ENCODE measurements at places on chromosomes 5 and 9.
A peak's percentile ranks its signal among the peaks of the same experiment; 100 is the strongest.

- no peak for DNase-seq
These were observed 108.6 kb upstream of the SH3GL2 start for GRCh38 chr9:17470036-17470813.

DNA sequence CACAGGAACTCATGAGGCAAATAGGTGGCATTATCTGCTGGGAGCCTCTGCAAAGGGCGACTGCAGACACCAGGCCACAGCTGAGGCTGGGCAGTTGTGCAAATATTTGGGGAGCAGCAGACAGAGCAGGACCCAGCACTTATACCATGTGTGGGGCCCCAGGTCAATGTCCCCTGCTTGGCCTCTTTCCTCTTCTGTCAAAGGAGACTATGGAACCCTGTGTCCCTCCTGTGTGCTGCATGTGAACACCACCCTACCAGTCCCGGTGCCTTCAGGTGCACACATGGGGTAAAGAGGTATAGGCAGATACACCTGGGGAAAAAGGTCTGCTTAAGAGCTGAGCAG lies 50.8 kb downstream of the ROR2 start:
- DNase-seq: no peak

- no peak for DNase-seq
These were observed 203.8 kb downstream of the SNCAIP start for GRCh38 chr5:122515709-122516431.

- no peak for DNase-seq
These were observed 33.1 kb upstream of the TLX3 start for GRCh38 chr5:171275841-171276544.

DNA sequence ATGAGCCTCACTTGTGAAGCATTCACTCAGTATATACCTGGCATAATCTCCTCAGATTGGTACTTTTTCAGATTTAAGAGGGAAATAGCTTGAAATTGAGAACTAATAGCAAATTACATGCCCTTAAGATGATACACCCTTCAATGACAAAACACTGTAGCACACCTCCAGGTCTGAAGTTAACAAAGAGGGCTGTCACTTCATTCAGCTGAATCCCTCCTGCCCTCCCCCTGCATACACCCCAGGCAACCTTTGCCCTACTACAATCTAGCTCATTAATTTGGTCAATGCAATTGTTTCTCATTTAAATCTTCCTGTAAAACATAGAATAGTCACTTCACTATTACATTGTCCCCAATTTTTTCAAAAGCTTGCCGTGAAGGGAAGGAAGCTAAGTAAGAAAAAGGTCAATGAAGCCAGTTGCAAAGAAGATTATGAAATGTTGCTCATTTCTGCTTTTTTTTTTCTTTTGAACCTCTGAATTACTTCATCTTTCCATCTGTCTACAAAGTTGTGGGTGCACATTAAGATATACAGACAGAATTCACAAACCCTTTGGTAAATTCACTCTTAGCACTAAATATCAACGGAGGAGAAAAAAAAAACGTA lies 294.8 kb upstream of the PTGER4 start:
- DNase-seq: no peak

DNA sequence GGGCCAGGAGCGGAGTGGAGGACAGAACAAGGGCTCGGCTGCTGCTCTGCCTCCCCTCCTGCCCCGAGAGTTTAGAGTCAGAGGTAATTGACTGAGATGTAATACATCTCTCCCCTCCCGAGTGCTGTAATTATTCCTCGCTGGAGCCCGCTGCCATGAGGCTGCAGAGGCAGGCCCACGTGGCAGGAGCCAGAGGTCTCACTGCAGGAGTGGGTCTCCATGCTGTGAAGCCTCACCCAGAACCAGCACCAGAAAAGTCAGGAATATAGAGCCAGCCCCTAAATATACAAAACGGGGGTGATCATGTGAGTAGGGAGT lies 2.5 kb downstream of the FAM163B start:
- DNase-seq: no peak

DNA sequence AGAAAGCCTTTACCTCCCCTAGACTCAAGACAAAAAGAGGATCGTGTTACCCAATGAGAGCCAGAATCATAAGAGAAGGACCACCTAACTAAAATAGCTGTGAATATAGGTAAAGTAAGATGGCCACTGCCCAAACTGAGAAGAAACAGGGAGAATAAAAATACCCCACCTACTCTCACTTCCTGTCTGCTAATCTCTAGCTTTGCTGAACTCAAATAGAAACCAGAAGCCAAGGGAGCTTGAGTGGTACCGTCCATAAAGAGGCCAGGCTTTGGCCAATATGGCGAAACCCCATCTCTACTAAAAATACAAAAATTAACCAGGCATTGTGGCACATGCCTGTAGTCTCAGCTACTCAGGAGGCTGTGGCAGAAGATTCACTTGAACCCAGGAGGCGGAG lies 123.0 kb upstream of the FST start:
- DNase-seq: no peak

GRCh38 chr5:65721720-65722574 lies at the start of the genes NLN and SGTB:
NLN (plus strand) TSS chr5:65722205; CDS start chr5:65722374, 169 bp downstream.
SGTB (minus strand) TSS chr5:65722109; CDS start chr5:65720807, 1,302 bp downstream.
- DNase-seq: peak; percentile 65

GRCh38 chr5:88304356-88304755 lies 35.7 kb upstream of the TMEM161B start:
- no peak for DNase-seq

DNA sequence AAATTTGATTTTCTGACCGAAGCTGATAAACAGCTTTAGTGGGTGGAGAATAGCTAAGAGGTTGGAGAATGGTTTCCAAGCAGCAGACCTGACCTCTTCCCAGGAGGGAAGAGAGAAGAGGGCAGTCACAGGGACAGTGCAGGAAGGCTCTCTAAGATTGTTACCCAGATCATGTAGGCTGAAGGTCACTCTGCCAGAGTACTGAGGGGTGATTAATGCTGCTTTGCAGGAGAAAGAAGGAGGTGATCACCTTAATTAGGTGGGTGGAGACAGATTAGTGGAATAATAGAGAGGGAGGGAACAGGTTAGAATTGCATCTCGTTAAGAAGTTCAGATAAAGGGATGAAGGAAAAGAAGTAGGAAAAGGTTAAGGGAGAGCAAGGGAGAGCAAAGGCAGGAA lies 440.5 kb downstream of the BRINP1 start:
- no peak for DNase-seq

DNA sequence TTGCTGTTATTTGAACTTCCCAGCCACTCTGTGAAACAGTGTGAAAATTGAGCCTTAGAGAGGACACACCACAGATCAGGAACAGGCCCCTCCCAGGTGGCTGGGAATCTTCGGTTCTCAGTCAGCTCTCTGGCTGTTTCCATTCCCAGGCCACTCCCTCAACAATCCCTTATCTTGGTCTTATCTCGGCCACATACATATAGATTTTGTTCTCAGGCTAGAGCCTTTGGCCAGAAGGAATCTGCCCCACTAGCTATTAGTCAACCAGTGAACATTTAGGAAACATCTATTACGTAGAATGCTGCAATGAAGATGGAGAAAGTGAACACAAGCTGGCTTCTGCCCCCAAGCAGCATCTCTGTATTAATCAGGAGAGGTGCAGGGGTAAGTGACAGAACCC lies 21.0 kb upstream of the WWC1 start:
- DNase-seq: no peak

- DNase-seq: no peak
These were observed 200.1 kb downstream of the NSG2 start for GRCh38 chr5:174245516-174246075.
